Epithelial cell of esophagus (primary cell): ENCODE measurements at places on chromosomes 2 and 18.

DNA sequence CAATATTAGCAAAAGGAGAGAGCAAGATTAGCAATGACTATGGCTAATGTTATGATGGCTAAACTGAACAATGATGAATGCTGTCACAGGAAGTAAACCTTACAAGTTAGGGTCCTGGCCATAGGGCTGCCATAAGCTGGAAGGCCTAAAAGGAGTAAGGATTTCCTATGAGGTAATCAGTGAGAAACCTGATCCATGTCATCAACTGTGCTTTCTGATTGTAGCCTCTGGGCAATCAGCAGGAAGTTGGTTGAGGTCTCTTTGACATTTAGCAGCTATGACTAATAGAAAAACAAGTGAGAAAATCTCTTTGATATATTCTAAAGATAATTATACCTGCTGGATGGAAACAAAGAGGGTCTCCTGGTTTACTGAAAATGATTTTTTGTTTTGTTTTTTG lies 193.0 kb downstream of the RAB3GAP1 start:
- DNase-seq, result peak; percentile 90

- no peak for DNase-seq
Measured at GRCh38 chr2:71043531-71044407, 24.7 kb upstream of the NAGK start.

- no peak for DNase-seq
Measured at GRCh38 chr18:2920546-2921343, 73.9 kb downstream of the EMILIN2 start.

DNA sequence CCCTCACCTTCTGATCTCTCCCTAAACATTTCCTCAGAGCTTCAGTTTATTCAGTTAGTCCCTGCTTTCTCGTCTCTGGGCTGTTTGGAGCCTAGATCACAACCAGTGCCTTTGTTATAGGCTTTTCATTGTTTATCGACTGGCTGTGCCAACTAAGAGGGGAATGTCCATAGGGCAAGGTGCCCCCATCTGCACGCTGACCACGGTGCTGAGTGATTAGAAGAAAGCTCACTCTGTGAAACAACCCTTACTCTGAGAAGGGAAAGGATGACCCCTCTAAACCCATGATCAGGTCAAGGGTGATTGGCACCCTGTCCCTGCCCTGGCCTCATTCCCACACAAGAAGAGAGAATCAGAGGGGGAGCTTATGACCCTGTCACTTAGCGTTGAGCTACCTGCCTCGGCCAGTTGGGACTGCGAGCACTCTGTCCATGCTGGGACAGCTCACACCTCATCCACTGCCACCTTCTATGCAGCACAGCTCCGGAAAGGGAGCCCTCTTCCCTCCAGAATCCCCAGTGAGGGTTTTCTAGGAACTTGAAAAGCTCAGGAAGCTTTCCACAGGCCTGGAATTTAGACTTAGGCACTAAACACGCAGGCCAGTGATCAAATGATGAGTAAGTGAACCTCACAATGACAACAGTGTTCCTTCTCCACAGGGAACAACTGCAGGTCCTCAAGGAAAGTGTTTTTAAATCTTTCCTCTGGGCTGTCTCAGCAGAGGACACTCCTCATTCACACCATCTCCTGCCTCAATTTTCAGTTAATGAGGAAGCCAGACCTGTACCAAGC lies 2.3 kb upstream of the ACTG2 start:
- no peak for DNase-seq

- DNase-seq, result peak; percentile 70
Measured at GRCh38 chr2:85409845-85410583, at the start of gene CAPG. TSS of gene CAPG (minus strand) at chr2:85410366. CDS start at chr2:85402145, 8,221 bp downstream.

DNA sequence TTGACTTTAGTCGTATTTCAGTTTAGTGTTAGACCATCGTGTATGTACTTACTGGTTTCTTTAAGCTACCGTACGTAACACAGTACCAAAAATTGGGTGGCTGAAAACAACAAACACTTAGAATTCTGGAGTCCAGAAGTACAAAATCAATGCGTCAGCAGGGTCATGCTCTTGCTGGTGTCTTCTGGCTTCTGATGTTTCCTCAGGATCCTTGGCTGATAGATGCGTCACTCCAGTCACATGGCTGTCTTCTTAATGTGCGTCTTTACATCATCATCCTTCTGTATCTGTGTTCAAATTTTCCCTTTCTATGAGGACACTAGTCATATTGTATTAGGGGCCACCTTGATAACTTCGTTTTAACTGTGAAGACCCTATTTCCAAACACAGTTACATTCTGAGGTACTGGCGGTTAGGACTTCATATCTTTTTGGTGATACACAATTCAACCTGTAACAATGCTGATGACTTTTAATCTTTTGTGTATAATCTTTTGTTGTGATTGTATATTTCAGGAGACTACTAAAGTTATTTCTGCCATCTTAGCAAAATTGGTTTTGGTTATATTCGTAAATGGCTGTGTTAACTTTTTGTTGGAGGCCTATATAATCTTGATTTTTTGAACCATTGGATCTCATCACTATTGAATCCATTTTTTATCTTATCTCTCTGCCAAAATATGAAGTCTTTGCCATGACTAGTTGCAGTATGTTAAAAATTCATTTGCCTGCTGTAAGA lies 25.4 kb downstream of the ACTR3 start:
- DNase-seq, result no peak

GRCh38 chr2:143429932-143430679 lies 300.9 kb downstream of the ARHGAP15 start:
- peak; percentile 48 for DNase-seq

GRCh38 chr2:1721706-1722646 lies 22.3 kb downstream of the PXDN start:
- DNase-seq, result peak; percentile 93

GRCh38 chr2:221915926-221916325 lies 343.8 kb upstream of the EPHA4 start:
- DNase-seq, result peak; percentile 3

DNA sequence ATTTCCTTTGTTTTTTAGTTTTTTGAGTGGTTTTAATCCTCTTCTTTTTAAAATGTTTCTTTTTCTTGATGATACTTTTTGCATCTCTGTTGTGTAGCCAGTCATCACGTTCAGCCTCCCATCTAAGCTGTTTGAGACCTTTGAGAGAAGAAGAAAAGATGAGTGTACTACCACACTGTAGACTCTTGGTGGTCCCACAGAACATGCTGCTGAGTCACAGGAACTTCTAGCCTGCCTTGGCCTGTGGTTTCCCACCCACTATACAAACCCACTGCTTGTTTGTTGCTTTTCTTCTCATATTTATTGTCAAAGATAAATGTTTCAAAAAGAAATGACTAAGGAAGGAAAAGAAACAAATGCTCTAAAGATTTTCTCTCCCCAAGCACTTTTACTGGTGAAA lies 5.5 kb downstream of the CEBPZOS start:
- no peak for DNase-seq

DNA sequence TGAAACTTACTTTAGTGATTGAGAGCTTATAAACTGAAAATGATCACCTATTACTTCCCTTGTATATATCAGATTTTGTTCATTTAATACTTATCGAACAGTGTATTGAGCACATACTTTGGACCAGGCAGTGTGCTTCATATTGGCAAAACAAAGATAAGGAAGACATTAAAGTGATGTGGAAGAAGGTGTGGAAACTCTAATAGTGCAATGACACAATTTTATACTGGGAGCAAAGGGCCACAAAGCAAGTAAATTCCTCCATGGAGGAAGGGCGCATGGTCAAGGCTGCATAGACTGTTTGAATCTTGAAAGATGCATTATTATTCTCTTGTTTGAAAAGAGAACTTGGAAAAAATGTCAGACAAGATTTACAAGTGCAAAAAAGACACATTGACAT lies 936.5 kb upstream of the DDX18 start:
- no peak for DNase-seq

DNA sequence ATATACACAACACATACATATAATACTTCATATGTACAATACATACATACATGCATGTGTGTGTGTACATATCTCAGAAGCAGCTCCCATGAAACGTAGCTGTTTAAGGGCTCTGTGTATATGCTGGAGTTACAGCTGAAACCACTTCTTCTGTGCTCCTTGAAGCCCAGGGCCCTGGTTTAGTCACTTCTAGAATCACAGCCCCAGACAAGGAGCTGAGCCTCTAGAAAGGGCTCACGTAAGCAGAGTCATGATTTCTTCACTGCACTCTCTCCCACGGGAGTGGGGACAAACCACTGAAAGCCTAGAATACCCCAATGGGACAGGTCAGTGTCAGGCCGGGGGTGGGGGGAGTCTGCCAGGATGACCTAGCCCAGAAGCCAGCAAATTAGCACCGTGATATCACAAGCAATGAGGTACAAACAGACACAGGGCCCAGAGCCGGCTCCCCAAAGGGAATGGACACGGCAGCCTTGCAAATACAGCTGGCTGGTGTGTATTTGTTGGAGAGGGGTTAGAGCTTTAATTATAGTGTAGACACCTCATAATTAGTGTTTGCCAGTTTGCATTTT lies 90.3 kb downstream of the C1QL2 start:
- no peak for DNase-seq

GRCh38 chr2:56583796-56584315 lies 400.1 kb downstream of the CCDC85A start:
- no peak for DNase-seq

GRCh38 chr2:192051533-192051932 lies 143.2 kb downstream of the TMEFF2 start:
- no peak for DNase-seq

GRCh38 chr2:129806990-129807389 lies 172.5 kb upstream of the RAB6C start:
- DNase-seq, result no peak

- DNase-seq, result no peak
Measured at GRCh38 chr2:126719833-126720351, 63.9 kb downstream of the GYPC start.

- DNase-seq, result peak; percentile 9
Measured at GRCh38 chr18:28890791-28891190, 713.9 kb upstream of the CDH2 start.

GRCh38 chr2:76251342-76251741 lies 540.6 kb upstream of the GCFC2 start:
- no peak for DNase-seq

- peak; percentile 25 for DNase-seq
Measured at GRCh38 chr2:172667581-172668325, 67.9 kb upstream of the RAPGEF4 start.

DNA sequence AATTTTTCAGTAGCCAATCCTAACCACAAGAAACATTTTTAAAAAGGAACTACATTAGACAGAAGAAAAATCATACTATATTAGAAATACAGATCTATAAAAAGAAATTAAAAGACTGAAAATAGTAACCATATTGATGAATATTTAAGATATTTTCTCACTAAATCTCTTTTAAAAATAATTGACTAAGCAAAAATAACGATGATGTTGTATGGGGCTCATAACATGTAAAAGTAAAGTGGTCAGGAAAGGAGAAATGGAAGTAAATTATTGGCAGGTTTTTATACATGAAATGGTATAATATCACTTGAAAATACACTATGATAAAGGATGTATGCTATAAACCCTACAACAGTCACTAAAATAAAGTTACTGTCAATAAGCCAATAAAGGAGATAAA lies 5.4 kb downstream of the WDPCP start:
- no peak for DNase-seq

GRCh38 chr2:44549856-44550255 lies 188.1 kb downstream of the CAMKMT start:
- peak; percentile 51 for DNase-seq

DNA sequence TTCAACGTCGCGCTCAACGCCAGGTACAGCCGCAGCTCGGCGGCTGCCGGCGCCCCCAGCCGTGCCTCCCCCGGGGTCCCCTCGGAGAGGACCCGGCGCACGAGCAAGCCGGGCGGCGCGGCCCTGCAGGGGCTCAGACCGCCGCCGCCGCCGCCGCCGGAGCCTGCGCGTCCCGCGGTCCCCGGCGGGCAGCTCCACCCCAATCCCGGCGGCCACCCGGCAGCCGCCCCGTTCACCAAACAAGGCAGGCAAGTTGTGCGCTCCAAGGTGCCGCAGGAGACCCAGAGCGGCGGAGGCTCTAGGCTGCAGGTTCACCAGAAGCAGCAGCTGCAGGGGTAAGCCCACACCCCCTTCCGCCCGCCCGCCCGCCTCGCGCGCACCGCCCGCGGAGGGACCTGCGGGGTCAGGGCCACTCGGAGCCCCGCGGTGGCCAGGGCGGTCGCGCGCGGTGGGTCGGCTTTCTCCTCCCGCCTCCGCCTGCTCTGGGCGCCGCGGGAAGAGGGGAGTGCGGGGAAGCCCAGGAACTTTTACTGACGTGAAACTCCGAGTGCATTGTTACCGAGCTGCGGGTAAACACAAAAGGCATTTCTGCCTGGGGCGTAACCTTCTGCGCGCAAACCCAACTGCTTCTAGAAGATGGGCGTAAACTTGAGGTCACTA lies 861 bp downstream of the LTBP1 start:
- DNase-seq, result peak; percentile 70

DNA sequence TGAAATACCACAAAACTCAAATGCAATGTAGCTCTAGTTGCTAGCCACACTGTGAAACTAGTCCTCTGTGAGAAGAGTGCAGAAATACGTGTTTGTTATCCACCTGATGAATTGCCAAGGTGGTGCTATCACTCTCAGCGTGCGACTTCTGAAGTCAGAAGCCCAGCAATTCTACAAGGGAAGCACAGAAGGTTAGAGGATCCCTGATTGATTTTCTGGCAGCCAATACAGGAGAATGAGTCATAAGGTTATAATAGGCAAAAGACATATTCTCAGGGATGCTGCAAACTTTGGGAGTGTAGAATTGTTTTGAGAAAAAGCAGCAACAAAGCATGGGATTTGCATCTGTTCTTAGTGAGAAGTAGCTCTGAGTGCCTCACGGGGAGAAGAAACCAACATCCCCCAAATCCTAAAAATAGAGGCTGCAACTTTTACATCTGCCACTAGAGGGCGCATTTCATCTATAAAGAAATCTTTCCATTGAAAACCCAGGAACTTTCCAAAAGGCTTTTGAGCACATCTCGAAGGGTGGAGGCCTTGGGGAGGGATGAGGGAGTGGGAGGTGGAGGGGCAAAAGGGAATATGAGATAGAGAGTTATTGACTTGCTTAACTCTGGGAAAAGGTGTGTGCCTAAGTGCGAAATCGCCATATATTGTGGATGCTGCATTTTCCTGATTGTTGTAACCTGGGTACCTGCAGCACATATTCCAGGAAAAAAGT lies 78.0 kb downstream of the TMEM182 start:
- DNase-seq, result peak; percentile 44

GRCh38 chr2:43055086-43055912 lies 171.1 kb downstream of the ZFP36L2 start:
- DNase-seq, result no peak

DNA sequence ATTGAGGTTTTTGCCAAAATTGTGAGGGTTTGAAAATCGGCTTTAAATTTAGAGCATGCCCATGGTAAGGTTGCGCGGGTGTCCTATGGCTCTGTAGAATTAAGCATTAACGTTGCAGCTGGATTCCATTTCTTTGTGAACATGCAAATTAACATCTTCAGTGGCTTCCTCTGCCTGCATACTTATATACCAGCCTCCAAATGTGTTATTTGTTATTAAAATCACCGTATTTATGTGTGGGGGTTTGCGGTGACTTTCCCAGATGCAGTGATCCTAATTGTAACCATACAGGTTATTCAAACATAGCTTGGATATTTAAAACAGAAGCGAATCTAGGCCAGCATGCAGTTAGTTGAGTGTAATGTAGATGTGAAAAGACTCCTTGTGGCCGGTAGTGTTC lies 80.2 kb downstream of the TGOLN2 start:
- DNase-seq, result no peak

GRCh38 chr2:234483568-234484251 lies 13.2 kb downstream of the ARL4C start:
- DNase-seq, result no peak

GRCh38 chr2:240143801-240144648 lies 3.6 kb upstream of the OTOS start:
- DNase-seq, result peak; percentile 44

- DNase-seq, result no peak
Measured at GRCh38 chr18:71873695-71874094, 670.4 kb downstream of the CBLN2 start.

- DNase-seq, result no peak
Measured at GRCh38 chr2:96256611-96257113, 9.1 kb downstream of the TMEM127 start.
